Cortex of kidney (tissue), 1 donor: ENCODE measurements at places on chromosomes 2 and 18.

DNA sequence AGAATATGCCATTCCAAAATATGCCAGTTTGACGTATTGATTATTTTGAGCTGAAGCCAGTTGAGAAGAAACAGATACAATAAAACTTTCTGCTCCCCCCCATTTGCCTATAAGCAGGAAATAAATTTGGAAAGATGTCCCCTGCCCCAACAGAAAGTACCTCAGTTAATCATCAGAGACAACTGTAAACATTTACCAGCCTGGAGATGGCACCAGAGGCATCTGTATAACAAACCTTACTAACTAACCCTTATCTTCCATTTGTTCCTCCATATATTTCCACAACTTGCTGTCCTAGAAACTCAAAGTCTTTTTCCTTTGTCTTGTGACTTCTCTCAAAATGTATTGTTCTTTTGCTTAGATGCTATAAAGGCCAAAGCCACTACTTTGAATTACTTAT lies 93.8 kb downstream of the AKAIN1 start:
- DNase-seq, result no peak

DNA sequence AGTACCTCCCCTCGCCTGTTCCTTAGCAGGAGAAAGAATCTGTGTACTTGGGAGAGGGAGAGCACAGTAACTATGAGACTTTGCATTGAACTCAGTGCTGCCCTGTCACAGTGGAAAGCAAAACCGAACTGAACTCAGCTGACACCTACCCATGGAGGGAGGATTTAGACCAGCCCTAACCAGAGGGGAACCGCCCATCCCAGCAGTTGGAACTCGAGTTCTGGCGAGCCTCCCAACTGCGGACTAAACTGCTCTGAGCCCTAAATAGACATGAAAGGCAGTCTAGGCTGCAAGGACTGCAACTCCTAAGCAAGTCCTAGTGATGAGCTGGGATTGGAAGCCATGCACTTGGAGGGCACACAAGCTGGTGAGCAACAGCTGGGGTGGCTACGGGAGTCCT lies 110.4 kb downstream of the GRB14 start:
- no peak for DNase-seq

GRCh38 chr2:24717263-24717951 lies 75.8 kb downstream of the PTRHD1 start:
- no peak for DNase-seq

DNA sequence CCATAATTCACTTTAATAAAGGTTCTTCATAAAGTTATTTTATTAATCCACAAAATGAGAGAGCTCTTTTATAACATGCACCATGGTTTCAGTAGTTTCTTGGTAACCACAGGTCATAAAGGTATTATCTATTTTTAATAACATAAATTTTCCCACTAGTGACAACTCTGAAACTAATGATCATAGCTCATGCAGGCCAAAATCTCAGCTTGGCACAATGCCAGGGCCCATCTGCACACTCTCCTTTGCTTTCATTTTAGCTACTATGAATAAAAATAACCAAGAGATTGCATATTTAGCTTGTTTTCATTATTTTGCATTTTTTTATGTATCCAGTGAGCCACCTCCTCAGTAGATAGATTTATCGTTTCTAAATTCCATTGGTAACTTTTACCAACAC lies 691.8 kb upstream of the CHAC2 start:
- DNase-seq, result no peak

DNA sequence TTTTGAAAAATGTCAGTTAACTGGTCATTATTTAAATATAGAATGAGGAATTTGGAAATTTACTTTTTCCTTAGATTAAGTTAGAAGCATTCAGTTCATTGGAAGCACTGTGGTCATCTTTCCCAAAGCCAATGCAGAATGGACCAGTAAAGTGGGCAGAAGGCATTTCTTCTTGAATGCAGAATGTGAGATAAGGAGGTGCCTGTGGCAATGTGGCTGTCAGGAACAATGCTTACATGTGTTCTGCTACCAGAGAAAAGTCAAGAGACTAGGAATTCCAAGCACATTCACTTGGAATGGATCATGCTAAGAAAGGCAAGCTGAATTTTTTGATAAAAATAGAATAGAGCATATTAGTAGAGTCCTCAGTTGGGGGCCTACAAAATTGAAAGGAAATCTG lies 295.0 kb upstream of the KCNH7 start:
- DNase-seq, result no peak

DNA sequence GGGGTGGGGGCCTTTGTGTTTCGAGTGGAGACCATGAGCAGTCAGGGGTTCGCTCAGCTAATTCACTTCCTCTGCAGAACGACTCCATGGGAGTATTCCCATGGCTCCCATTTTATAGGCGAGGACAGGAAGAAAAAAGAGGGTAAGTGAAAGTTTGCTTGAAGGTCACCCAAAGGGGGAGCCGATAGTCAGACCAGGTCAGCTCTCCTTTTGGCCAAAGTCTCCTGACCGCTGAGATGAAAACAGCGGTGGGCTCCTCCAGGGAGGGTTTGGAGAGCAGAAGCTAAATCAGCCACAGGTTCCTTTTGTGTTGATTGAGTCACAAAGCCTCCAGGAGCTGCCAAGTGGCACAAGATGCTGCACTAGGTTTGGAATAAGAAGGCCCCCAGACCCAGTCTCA lies 34.1 kb upstream of the CTAGE1 start:
- no peak for DNase-seq

GRCh38 chr2:19020144-19021099 lies 338.0 kb downstream of the OSR1 start:
- no peak for DNase-seq

- DNase-seq, result no peak
Measured at GRCh38 chr18:8081872-8082553, 514.9 kb downstream of the PTPRM start.

GRCh38 chr2:38010995-38011394 lies 65.0 kb downstream of the CYP1B1 start:
- DNase-seq, result no peak

- DNase-seq, result no peak
Measured at GRCh38 chr18:44133483-44133882, 547.2 kb upstream of the SETBP1 start.

- no peak for DNase-seq
Measured at GRCh38 chr2:19670303-19670702, 231.5 kb downstream of the TTC32 start.

- DNase-seq, result no peak
Measured at GRCh38 chr2:36663851-36664695, 32.4 kb upstream of the VIT start.

DNA sequence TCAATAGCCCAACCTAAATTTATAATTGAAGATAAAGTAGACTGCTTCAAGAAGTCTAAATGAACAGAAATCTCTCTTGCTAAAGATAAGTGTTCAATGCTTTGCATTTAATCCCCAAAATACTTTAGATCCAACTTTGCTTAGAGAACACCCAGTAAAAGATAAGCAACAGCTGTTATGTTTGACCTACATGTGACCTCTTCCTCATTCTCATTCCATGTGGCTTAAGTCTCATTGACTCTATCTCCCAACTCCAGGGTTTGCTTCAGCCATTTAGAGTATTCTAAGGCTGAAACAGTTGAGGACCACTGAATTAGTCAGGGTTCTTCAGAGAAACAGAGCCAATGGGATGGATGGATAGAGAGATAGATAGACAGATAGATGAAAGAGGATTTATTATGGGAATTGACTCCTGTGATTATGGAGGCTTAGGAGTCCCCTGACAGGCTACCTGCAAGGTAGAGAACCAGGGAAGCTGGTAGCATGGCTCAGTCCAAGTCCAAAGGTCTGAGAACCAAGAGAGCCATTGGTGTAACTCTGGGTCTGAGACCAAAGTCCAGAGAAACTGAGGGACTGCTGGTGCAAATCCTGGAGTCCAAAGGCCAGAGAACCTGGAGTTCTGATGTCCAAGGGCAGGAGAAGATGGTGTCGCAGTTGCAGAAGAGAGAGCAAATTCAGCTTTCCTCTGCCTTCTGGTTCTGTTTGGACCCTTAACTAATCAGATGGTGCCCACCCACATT lies 32.1 kb downstream of the CRYGD start:
- no peak for DNase-seq

DNA sequence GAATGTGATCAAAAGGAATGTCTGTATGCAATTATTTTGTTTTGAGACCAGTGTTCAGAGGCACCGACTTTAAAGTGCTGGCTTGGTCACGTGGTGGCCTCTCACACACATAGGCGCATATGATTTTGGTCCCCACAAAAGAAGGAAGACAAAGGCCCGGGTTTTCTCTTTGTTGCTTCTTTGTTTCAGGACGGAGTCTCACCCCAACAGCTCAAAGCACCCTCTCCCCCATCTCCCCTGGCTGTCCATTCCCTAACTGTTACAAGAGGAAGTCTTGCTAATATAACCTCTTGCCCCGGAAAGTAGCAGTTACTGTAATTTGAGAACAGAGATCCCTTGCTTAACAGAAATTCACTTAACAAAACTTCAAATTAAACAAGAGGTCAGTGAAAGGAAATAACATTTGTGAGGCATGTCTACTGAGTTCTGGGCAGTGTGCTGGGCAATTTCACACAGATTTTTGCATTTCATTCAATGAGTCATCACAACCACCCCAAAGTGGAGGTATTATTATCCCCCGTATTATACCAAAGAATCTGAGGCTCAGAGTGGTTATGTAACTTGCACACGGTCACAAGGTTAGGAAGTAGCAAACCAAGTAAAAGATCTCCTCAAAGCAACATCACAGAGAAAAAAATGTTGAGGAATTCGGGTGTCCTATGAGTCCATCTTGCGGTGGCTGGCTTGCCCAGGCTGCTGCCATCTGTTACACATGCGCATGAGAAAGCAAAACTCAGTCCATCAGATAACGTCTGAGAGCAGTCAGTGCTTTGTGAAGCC lies 75.8 kb downstream of the SDC1 start:
- DNase-seq, result no peak

DNA sequence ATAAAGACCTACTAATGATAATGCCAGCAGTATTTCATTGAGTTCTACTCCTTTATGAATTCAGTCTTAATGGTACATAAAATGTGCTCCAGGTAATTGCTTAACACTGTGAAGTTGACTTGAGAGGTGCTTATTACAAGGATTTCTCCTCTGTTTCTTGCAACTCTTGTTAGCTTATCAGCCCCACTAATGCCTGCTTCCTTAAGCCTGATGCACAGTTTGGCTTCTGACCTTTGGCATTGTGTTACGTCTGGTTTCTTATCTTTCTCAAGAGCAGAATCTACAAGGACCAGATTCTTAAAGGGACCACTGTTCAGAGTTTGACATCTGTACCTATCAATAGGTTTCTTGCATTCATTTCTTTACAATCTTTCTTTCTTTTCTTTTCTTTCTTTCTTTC lies 223.9 kb upstream of the CWC22 start:
- no peak for DNase-seq

- DNase-seq, result no peak
Measured at GRCh38 chr18:44870631-44871502, 190.2 kb downstream of the SETBP1 start.

DNA sequence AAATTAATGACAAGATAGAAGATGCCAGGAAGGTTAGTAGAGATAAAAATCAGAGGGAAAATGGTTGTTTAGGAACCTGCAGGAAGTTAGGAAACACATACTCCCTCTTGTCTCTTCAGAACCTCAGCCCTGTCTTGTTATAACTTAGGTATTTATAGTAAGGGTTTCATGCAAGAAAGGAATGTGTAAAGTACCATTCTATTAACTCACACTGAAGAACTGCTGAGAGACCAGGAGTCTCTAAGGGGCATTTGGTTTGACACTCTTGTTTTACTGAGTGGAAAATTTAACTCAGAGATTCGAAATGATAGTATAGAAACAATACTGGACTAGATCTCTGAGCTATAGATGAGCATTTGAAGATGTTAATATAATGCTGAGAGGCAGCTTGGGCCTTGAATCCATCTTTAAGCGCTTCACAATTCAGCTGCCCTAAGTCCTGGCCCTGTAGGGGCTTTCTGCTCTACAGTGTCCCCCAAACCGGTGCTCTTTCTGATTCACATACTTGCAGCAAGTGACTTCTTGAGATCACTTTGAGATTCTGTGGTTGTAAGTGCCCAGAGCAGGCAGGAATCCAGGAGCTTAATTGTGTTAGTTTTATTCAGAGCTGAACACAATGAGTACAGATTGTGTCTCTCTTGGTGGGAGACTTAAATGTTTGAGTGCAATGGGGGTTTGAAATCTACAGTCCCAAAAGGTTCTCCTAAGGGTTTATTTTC lies 235.0 kb upstream of the RGPD4 start:
- DNase-seq, result no peak

DNA sequence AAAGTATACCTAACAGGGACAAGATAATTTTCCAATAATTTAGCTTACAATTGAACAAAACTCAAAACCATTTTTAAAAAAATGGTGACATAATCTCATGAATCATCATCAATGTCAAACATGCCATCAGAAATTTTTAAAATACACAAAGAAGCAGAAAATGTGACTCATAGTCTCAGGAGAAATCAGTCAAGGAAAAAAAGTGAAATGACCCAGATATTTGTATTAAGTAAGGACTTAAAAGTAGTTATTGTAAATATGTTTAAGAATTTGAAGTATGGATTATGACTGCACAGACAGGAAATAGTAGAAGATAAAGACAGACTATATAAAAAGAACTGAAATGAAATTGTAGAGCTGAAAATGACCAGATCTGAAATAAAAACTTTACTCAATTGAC lies 473.9 kb upstream of the SYT4 start:
- DNase-seq, result no peak

DNA sequence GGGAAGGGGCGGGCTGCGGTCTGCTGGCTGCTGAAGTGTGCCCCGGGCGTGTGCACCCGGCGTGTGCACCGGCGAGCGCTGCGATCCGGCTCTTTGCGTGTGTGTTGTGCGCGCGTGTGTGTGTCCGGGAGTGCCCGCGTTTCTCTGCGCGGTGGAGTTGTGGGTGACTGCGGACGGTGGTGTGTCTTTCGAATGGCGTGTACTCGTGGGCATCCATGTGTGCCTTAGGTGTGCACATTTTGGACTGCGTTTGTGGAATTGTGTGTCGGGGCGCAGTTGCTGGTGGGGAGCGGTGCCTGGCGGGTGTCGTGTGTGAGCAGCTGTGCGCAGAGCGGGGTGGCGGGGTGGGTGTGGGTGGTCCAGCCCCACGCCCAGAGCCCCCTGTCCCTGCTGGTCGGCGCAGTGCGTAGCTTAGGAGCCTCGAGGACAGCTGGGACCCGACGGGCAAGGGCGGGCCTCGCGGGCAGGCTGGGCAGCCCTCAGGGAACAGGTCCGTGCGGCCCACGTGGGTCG lies 533 bp downstream of the HPCAL1 start:
- no peak for DNase-seq
